ENCODE measurements at places on chromosomes 5 and 9.

DNA sequence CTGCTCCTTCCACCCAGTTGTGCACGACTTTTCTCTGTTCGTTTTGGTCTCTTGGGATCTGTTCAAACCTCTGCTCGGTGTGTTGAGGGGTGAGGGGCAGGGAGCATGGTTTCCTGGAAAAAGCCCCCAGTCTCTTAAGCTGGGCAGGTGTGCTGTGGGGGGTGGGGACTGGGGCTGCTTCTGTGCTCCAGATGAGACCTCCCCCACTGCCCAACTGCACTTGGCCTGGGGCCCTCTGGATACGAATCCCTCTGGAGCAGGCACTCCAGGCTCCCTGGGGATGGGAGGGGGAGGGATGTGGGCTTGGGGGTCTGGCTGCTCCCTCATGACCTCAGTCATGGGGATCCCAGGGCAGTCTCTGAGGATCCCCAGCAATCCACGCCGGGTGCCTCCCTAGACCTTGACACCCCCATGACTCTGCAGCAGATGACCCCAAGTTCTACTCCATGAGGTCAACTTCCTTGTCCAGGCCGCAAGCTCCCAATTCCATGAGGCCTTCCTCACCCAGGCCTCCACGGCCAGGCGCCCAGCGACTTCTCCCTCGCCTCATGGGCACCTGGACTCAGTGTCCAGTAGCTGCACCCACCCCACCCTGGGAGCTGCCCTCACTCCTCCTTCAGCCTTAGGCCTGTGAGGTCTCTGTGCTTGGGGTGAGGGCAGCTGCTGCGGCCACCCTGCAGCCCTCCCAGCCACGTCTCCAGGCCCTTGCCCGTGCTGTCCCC, 5.9 kb upstream of the AHRR start:
- DNase-seq, result no peak

- DNase-seq, result no peak
Measured at GRCh38 chr9:93815677-93816076, 139.5 kb downstream of the BARX1 start.

DNA sequence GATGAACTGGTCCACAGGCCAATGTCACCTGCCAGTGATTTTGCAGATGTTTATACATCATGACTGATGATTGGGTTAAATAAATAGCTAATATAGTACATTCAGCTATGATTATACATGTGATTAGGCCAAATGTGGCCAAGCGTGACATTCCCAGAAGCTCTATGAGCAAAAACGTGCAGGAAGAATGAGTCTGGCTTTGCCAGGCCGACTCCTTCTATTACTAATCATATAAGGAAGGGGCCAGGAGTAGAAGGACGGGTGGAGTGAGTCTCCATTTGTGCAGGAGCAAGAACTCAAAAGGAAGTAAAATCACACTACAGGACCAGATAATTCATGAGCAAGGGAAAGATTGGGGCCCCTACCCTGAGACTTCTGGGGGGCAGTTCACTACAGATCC, 178.2 kb downstream of the ROR2 start:
- DNase-seq, result no peak

GRCh38 chr5:14416621-14417275, 164.8 kb upstream of the OTULINL start:
- DNase-seq, result no peak

DNA sequence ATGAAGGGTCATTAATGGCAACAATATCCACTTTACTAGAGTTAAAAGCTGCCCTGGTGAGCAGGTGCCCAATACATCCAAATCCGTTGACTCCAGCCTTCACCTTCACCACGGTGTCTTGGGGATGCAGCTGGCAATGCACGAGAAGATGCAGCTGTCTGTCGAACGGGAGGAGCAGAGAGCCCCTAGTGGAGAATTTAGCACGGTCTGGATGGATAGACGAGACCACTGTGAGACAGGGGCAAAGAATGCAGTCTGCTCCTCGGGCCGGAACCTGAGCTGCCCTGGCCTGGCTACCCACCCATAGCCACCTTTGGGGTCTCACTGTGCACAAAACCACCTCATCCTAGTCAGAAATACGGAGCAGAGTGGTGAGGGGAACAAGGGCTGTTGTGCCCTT, 35.1 kb downstream of the ADRA1B start:
- no peak for DNase-seq

- no peak for DNase-seq
Measured at GRCh38 chr9:36793277-36793676, 220.6 kb downstream of the MELK start.

GRCh38 chr5:373710-374602, 52.4 kb downstream of the AHRR start:
- DNase-seq, result peak; percentile 62

- DNase-seq, result no peak
Measured at GRCh38 chr5:129746876-129747275, 1.0 kb upstream of the MINAR2 start.

- no peak for DNase-seq
Measured at GRCh38 chr9:82011133-82011532, 22.6 kb downstream of the SPATA31D1 start.

GRCh38 chr5:29414681-29415080, 1778.8 kb upstream of the CDH6 start:
- no peak for DNase-seq

GRCh38 chr5:81739291-81739690, 11.6 kb downstream of the SSBP2 start:
- DNase-seq, result no peak

Measured in stimulated activated CD4-positive, alpha-beta T cell treated with anti-CD3 and anti-CD28 coated beads, TNF-alpha, amount 100 ng/mL, for 48 hours (primary cell).